Adrenal gland (tissue), 19 donors: ENCODE measurements at places on chromosomes 4 and X.

- peak; percentile 67 for DNase-seq
Observed at GRCh38 chr4:40600850-40601249, 28.8 kb downstream of the RBM47 start.

- DNase-seq: no peak
Observed at GRCh38 chrX:19640693-19641374, 125.5 kb upstream of the MAP3K15 start.

GRCh38 chrX:69285881-69286564 lies 120.8 kb upstream of the PJA1 start:
- peak; percentile 52 for DNase-seq

GRCh38 chr4:22514001-22514400 lies 1.9 kb downstream of the ADGRA3 start:
- DNase-seq: no peak

DNA sequence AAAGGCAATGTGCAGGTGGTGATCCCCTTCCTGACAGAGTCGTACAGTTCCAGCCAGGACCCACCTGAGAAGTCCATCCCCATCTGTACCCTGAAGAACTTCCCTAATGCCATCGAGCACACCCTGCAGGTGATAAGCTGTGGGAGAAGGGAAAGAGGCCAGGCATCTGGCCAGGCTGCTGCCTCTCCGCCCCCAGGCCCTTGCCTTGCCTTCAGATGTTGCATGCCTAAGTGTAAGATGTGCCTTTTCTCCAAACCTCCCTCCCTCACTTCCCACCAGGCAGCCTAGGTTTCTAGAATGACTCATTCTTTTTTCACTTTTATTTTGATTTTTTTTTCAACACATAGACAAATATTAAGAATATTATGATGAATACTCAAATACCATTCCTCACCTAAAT lies 12.2 kb upstream of the CDK16 start:
- no peak for DNase-seq

DNA sequence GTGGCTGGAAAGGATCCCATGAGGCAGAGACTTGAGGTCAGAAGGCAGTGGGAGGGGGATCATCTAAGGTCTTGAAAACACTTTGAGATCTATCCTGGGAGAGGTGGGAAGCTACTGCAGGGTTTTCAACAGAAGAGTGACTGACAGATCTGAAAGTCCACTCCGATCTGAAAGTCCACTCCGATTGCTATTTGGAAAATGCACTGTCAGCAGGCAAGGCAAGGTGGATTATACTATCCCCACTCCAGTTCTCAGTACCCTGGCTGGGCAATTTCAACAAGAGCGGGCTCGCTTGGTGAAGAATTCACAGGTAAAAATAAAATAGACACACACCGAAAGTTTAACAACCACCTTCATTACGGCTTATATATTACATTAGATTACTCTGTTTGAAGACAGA lies 42.3 kb upstream of the C1QTNF7 start:
- DNase-seq: no peak

GRCh38 chrX:132037479-132037993 lies 14.4 kb downstream of the STK26 start:
- DNase-seq: no peak

GRCh38 chr4:43337707-43338106 lies 445.2 kb downstream of the GRXCR1 start:
- no peak for DNase-seq

DNA sequence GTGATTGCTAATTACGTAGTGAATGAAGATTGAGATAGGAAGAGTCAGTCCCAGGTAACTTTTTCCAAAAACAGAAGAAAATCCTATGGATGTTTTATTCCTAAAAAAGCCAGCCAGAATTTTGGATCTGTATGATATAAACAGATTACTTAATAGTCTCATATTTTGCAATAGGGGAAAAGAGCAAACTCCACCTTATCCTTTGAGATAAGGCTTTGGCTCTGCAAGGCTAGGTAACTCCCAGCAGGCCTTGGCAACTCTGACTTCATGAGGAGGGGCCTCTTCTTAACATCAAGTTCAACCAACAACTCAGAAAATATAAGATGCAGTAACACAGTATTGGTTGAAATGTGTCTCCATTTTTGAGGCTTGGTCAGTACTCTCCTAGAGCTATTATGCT lies 98.7 kb upstream of the SLC4A4 start:
- DNase-seq: no peak

DNA sequence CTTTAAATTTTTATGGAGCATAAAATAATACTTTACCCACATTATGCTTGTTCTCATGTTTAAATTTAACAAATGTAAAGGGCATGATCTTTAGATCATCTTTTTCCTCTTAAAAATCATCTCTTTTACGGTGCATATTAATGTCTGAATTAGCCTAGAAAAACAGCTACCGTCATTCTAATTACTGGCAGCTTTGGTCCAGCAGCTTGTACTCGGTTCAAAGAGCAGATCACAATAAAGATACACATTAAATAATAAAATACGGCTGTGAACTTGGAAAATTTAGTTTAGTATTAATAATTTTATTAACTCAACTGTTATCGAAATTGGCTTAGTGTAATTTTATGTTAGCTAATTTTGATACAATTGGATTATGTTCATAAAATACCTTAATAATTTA lies 19.1 kb downstream of the CCSER1 start:
- DNase-seq: no peak
